ENCODE measurements at places on chromosomes 12 and 14.

DNA sequence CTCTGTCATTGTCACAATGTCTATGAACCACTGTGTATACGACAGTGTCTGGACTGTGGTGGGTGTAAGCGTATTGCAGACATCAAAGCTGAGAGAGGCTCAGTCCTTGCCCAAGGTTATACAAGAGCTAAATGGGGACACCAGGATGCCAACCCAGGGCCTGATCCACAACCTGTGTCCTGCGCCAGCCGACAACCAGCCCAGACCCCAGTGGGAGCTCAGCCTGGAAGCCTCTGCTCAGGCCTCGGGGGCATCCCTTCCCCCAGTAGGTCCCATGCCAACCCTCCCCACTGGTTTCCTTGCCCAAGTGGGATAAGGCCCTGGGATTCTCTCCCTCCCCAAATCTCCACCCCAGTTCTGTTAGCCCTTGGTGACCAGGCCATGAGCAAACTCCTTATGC lies 54.3 kb downstream of the LTBP2 start:
- DNase-seq, result no peak

DNA sequence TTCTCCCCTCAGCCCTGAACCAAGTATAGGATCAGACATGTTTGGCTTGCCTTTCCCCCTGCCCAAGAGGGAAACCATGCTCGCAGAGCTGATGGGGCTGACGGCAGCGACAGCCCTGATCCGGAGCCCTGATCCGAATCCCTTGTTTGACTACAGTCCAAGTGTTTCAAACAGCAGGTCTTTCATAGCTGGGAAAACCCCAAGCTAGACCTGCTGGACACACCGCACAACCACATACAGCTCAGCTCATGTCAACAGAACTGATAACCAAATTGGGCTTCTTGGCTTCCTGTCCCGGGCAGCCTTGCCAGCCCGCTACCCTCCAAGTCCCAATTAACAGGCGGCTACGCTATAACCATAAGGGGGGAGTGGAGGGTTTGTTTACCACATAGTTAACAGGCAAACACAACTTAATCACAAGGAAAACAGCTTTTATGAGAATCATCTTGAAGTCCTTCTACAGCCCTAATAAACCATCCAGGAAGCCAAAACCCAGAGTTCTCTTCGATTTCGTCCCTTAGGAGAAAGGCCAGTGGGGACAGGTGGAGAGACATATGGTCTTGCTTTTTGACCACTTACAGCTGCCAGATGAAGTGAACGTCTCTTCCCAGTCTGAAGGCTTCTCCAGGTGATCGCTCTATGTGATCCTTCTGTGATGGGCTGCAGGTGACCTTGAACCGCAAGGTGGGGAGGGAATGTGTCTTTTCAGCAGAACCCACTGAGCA lies 64.5 kb upstream of the MANSC4 start:
- no peak for DNase-seq

DNA sequence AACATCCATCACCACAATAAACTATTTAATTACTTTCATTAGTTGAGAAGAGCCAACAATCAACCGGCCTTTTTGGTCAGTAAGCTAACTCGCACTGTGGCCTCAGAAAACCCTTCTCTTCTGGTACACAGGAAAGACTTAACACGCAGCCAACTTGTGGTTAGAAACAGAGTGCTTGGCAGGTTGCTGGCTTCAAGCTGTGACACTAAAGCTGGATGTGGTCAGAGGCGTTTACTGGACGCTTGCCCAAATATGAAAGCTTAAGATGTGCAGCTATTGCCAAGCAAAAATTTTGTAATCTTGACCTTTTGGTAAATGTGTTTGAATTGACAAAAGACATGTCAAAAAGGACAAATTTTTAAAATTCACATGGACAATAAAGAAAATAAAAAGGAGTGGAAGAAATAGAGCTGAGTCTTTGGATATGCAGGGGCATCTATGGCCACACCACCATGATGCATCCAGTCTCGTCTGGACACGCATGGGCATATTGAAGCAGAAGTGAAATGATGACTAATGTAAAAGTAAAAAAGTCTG lies 2.6 kb upstream of the KLRK1 start:
- DNase-seq, result no peak

GRCh38 chr12:76908303-76909017 lies 29.6 kb upstream of the CSRP2 start:
- DNase-seq, result no peak

DNA sequence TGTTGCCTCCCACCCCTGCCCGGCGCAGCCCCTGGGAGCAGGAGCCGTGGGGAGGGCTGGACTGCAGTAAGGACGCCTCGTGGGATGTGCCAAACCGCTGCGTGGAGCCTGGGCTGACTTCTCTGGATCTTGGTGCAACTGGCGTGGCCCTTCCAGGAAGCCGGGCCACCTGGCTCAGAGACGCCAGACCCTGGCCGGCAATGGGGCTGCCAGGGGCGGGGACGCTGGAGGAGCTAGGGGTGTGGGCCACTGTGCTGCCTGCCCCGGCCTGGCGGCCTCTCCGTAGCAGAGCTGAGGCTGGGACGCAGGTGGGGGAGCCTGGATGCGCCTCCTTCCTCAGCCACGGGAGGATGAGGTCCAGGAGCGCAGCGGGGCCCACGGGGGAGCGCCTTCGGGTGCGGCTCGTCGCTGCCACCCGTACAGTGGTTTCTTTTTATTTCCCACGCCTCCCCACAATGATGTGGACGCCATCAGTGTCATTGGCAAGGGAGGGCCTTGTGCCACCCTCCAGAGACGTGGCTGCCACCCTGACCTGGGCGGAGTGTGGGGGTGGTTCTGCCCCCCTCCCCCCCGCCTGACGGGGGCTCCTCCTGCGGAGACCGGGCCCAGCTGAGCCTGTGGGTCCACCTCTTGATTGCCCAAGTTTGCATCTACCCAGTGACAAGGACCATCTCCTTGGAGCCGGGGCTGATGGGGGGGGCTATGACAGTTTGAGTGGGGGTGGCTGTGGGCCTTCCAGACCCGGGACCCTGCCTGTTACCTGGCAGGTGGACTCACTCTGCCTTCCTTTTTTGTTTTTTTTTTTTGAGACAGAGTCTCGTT lies 11.3 kb downstream of the DDX51 start:
- DNase-seq, result no peak

Measured in stimulated activated CD4-positive, alpha-beta T cell treated with anti-CD3 and anti-CD28 coated beads, TNF-alpha, amount 100 ng/mL, for 1 hour (primary cell).